ENCODE measurements at places on chromosomes 11 and 22.

- no peak for DNase-seq
Measured at GRCh38 chr22:45316796-45317526, 7.2 kb downstream of the FAM118A start.

- no peak for DNase-seq
Measured at GRCh38 chr11:1729692-1730011, 20.7 kb downstream of the IFITM10 start.

GRCh38 chr11:122813176-122813893 lies 25.0 kb upstream of the CRTAM start:
- DNase-seq, result no peak

- no peak for DNase-seq
Measured at GRCh38 chr22:38132136-38132535, 21.7 kb upstream of the BAIAP2L2 start.

GRCh38 chr11:115238086-115238485 lies 266.1 kb downstream of the CADM1 start:
- no peak for DNase-seq

DNA sequence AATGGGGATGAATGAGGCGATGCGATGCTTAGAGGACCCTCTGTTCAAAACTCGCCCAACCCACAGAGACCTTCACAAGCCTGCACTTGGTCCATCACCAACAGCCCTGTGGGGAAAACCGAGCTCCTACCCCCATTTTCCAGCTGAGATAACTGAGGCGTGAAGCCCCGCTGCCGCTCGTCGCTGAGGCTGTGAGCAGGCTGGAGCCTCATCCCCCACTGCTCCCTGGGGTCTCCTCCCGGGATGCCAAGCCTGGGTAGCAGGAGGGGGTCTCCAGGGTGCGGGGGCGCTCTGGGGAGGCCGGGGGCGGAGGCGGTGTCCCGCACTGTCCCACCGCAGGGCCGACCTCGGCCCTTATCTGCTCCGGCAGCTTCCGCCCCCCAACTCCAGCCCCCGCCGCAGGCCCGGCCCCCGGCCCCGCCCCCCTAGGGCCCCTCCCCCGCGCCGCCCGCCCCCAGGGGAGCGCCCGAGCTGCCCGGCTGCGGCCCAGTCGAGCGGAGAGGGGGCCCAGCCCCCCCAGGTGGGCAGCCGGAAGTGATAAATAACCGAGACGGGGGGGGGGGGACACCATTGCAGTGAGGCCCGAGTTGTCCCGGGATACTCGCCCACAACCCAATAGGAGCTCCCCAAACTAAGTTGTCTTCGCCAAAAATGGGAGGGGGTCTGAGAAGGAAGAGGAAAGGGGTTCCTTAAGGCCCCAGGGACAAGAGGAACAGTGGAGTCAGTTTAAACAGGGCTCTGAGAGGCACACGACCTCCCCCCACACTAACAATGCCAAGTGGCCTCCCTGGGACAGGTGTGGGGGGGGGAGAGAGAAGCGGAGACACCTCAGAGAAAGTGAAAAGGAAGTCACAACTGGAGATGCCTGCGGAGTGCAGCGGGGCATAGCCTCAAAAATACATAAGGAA lies 8.3 kb upstream of the SLC39A13 start:
- no peak for DNase-seq

DNA sequence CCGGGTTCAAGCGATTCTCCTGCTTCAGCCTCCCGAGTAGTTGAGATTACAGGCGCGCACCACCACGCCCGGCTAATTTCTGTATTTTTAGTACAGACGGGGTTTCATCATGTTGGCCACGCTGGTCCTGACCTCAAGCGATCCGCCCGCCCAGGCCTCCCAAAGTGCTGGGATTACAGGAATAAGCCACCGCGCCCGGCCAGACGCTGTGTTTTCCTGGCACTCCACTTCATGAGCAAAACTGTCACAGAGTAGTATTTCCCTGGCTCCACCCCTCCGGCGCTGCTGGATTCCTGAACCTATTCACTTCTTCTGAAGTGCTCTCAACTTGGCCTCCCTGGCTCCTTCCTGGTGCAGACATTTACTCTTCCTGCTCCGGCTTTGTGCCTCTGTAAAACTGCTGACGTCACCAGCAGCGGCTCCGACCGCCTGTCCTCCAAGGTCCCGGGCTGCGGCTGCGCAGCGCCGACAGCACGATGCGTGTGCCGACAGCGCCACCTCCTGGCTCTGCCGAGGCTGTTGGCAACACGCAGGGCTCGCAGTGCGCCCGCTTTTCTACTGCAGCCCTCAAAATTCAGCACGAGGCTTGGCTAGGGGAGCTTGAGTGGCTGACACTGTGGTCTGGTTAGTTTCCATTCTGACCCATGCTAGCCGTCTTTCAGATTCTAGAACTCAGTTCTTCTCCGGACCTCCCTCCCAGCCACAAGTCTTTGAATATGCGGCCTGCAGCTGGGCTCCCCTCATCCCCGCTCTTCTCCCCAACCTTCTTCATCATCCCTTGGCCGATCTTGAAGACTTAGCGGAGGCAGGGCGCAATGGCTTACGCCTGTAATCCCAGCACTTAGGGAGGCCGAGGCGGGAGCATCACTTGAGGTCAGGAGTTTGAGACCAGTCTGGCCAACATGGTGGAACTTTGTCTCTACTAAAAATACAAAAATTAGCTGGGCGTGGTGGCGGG lies 36.6 kb downstream of the APOL3 start:
- DNase-seq, result peak; percentile 69

DNA sequence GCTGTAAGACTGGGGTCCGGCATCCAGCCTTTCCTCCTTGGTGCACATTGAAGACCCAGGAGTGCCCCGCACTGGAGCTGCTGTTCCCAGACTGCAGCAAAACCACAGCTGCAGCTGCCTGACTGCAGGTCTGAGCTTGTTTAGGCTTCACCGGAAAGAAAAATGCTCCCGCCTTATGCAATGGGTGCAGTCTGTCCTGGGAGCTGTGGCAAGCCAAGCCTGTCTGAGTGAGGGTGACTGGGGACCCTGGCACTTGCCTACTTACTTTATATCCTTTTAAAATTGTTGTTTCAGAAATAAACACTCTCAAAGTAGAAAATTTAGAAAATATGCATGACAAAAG lies 23.3 kb upstream of the CD44 start:
- DNase-seq, result no peak

DNA sequence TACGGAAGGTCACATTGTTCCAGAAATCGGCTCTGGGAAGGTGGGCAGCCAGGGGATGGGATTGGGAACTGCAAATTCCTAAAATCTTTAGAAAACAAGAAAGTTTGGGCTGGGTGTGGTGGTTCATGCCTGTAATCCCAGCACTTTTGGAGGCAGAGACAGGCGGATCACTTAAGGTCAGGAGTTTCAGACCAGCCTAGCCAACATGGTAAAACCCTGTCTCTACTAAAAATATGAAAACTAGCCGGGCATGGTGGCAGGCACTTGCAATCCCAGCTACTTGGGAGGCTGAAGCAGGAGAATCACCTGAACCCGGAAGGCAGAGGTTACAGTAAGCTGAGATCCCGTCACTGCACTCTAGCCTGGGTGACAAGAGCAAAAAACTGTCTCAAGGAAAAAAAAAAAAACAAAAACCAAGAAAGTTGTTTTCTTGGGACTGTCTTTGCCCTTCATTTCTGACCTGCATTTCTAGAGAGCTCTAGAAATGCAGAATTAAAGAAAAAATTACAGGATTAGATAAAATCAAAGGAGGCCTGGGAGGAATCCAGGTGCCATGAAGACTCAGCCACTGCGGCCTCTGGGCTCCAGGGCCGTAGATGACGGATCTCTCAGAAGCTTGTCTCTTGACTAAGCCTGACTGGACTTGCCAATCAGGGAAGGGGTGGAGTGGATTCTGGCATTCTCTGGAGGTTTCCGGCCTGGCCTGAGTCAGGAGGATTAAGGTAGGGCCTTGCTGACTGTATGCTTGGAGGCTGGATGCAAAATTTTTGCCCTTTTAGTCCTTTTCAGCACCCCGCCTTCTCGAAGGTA lies 5.3 kb upstream of the MALAT1 start:
- DNase-seq, result peak; percentile 97

GRCh38 chr11:12433571-12434324 lies 56.4 kb downstream of the PARVA start:
- DNase-seq, result no peak

GRCh38 chr11:62880231-62880802 lies 379 bp upstream of the SLC3A2 start:
- DNase-seq, result peak; percentile 72

GRCh38 chr22:38220653-38221386 lies 19.0 kb downstream of the MAFF start:
- DNase-seq, result no peak
